ENCODE measurements at places on chromosomes 1 and 21.
A peak's percentile ranks its signal among the peaks of the same experiment; 100 is the strongest.

DNA sequence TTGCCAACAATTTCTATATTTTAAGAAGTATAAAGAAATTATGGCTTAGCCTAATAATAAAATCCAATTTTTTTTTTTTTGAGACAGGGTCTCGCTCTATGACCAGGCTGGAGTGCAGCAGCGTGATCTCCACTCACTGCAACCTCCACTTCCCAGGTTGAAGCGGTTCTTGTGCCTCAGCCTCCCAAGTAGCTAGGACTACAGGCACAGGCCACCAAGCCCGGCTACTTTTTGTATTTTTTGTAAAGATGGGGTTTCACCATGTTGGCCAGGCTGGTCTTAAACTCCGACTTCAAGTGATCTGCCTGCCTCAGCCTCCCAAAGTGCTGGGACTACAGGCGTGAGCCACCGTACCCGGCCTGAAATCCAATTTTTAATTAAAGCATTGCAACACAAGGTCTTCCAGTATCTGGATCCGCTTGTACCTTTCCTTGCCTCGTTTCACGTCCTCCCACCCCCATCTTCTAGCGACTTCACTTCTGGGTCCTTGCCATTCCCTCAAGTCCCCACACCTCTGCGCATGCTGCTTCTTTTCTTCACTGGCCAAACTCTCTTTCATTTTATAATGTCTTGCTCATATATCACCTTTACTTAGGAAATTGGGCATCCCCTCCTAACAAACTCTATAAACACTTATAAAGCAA lies 2.3 kb downstream of the FUBP1 start:
- no peak for DNase-seq

DNA sequence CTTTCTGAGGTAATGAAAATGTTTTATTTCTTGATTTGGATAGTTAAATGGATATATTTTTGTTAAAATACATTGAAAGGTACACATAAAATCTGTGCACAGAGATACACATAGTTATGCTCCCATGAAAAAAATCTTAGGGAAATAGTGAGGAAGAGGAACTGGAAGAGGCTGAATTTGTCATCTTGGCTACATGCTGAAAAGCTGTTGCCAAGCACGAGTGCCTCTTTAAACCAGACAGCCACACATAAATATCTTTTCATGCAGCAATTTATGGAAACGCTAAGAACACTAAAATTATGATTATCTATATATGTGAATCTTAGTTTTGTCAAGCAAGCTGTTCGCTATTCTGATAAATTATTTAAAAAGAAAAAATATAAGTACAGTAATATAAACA lies 12.8 kb upstream of the ADAR start:
- no peak for DNase-seq

- DNase-seq = no peak
Measured at GRCh38 chr1:184895086-184895485, 79.2 kb downstream of the NIBAN1 start.

- DNase-seq = no peak
Measured at GRCh38 chr1:177646757-177647730, 322.8 kb downstream of the SEC16B start.

DNA sequence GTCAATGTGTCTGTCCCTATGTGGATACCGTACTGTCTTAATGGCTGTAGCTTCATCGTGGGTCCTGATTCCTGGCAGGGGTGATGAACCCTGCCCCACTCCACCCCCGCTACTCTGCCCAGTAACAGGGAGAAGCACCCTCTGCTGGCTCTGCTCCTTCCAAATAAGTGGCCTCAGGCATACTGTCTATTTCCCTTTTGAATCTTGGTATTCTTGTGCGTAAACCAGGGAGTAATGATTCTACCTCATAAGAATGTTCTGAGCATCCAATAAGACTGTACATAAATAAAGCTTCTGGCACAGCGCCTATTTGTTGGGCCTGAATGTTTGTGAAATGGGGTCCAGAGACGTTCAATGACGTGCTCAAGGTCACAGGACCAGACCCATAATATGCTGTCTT lies 35.2 kb upstream of the CTPS1 start:
- no peak for DNase-seq

DNA sequence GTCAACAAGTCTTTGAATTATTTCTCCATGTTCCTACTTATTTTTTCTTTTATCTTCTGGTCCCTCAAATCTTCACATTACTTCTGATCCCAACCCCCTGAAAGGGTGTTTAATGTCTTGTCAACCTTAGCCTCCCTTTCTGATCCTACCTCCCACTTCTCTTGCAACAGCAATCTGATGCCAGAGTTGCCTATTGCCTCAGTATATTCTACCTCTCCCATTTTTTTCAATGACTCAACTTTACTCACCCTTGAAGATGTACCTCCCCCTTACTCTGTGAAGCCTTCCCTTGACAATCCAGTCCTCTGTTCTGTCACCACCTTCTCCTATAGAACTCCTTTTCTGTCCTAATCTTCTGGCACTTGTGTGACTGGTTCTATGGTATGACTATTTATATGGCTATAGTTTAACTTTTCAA lies 99.5 kb upstream of the CD55 start:
- DNase-seq = no peak

GRCh38 chr1:244113532-244114320 lies 62.6 kb downstream of the ZBTB18 start:
- DNase-seq = no peak

DNA sequence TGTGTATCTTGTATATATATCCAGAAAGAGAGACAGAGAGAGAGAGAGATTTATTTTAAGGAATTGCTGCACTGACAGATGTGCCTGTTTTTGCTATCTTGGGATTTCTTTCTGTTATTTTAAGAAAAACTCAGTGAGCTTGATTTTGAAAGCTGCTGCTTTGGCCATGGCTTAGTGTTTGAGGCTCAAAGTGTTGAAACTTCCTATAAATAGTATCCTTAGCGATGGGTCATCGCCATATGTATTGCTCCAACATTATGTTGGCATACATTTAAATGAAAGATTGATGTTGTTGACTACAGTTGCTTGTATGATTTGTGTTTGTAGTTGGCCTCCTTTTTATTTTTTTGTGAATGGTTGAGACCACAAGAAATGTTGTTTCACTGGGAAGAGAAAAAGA lies 29.0 kb upstream of the NTPCR start:
- no peak for DNase-seq

DNA sequence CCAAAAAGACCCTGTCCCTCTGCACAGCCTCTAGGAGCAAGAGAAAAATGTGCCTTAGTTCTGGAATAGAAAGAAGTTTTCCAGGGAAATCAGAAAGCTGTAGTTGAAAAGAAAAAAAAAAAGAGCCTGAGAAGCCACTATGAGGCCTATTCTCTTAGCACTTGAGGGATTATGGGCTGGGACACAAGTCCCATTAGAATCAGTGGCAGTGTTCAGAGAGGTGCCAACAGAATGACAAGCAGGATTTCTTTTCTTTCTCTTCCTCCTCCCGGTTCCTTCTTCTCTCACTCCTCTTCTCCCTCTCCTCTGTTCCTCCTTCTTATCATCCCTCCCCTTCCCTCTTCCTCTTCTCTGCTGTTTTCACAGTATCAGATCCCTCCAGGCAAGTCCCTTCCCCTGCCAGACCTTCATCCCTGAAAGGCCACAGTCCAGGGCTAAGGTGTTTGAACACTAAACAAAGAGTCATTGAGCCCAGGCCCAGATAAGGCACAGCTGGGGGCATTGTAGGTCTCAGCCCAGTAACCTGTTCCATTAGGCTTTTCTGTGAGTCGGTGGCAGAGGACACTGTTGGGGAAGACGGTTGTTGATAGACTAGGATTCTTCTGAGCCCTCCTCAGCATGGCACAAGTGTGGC lies 64.7 kb upstream of the LPGAT1 start:
- DNase-seq = no peak

DNA sequence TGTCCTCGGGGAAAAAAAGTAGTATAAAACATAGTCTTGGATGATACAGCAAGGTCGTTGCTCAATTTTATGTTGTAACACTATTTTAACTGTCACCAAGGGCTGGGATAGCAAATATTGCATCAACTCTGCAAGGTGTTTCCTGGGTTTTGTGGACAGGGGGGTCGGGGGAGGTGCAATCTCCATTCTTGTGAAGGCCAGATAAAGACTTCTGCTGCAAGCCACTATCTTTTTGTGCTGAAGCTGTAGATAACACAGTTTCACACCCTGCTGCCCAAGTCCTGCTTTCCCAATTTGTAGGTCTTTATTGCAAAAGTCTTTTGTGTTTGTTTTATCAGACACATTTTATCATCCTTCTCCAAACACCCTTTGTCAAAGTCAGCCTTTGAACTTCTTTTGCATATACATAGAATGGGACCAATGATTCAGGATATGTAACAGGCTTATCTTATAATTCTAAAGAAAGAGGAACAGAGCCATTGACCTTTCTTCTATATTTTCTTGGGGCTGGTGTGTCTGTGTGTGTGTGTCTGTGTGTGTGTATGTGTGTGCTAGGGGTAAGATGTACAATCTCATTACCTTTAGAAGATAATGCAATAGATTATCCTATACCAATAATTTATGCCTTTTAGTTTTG lies 140.6 kb downstream of the RUNX1 start:
- DNase-seq = no peak

DNA sequence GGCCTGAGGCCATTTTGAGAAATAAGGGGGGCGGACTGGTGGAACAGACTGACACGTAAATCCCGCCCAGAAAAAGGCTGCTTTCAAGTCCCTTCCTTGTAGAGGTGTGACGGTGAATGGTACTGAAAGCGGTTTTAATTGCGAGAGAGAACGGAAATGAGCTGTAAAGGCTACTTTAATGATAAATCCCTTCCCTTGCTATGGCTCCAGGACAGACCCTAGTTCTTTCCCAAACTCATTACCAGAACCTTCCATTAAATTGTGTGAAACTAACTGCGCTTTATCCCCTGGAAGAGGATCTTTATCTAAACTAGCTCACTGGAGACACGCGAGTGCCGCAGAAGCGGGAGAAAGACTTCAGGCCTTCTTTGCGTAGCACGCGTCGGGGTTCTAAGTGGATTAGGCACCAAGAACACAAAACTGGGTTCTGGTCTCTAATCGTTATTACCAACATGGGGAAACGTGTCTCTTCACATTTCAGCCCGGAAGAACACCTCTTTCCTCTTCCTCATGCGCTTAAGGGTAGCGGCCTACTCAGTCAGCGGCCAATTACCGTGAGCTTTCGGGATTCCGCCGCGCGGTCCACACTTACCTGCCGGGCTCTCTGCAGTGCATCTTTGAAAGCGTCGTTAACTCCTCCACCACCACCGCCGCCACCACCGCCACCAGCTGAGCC lies 441 bp downstream of the FUBP1 start:
- peak; percentile 98 for DNase-seq

GRCh38 chr21:34073749-34074282 lies 438 bp downstream of the MRPS6 start:
- no peak for DNase-seq

DNA sequence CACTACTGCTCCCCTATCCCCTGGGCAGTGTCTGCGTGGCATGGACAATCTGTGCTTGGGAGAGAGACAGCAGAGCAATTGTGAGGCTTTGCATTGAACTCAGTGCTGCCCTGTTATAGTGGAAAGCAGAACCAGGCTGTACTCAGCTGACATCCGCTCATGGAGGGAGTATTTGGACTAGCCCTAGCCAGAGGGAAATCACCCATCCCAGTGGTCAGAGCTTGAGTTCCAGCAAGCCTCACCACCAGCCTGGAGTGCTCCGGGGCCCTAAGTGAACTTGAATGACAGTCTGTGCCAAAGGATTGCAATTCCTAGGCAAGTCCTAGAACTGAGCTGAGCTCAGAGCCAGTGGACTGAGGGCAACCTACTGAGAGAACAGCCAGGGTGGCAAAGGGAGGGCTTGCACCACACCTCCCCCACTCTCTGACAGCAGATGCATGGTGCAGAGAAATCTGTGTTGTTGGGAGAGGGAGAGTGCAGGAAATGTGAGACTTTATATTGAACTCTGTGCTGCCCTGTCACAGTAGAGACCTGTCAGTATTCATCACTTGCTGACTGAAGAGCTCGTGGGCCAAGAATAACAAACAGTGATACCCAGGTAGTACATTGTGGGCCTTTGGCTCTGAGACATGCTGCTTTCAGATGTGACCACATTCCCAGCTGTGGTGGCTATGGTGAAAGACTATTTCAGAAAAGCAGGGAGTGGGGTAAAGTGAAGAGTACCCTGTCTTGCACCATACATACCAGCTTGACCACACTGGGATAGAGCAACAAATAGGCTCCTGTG lies 107.7 kb upstream of the SLC5A9 start:
- DNase-seq = no peak

- DNase-seq = no peak
Measured at GRCh38 chr1:24936684-24937083, 6.6 kb upstream of the RUNX3 start.

GRCh38 chr1:185373813-185374529 lies 56.9 kb upstream of the IVNS1ABP start:
- DNase-seq = no peak

- no peak for DNase-seq
Measured at GRCh38 chr1:93828367-93828755, 50.6 kb downstream of the DNTTIP2 start.

- no peak for DNase-seq
Measured at GRCh38 chr1:2335721-2336455, 55.5 kb downstream of the MORN1 start.

GRCh38 chr1:182644886-182645285 lies 39.5 kb downstream of the RGS8 start:
- no peak for DNase-seq

GRCh38 chr21:43910460-43910859 lies 45.4 kb downstream of the AGPAT3 start:
- DNase-seq = no peak

GRCh38 chr1:187042538-187042937 lies 213.8 kb downstream of the PLA2G4A start:
- DNase-seq = no peak

- no peak for DNase-seq
Measured at GRCh38 chr1:155880251-155880650, 20.9 kb downstream of the SYT11 start.

- no peak for DNase-seq
Measured at GRCh38 chr1:246367041-246367440, 140.0 kb downstream of the SMYD3 start.

GRCh38 chr1:72557446-72558049 lies 275.2 kb upstream of the NEGR1 start:
- no peak for DNase-seq

DNA sequence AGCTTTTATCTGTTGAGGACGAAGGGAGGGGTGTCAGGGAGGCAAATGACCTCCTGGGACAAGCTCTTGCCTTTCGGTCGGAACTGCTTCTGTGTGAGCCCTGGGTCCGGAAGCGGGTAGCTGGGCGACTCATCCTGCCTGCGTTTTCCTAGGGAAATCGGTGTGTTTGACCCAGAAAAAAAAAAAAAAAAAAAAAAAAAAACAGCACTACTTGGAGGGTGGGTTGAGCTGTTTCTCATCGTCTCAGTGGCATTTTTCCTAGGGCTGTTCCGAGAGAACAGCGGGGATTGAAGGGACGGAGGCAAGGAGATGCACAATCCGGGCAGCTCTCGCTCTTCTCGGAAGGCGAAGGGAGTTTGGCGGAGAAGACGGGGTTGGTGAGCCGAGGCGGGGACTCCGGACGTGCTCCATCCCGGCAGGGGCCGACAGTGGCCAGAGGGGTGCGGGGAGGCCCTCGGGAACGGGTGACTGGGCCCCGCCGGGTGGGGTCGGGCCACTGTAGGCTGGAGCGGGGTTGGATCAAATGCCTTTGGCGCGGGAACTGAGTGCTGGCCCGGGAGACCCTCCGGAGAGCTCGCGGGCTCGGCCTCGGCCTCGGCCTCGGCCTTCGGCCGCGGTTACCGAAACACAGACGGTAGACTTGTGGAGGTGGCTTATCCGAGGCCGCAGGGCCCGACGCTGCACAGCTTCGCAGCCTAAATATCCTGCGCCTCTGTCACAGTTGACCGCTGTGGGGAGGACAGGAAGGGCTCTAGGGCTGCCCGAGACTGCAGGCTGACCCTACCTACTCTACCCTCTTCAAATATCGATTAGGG lies 2.4 kb upstream of the BARHL2 start:
- no peak for DNase-seq
